GDM1 (cell line): ENCODE measurements at places on chromosomes 6 and 20.

DNA sequence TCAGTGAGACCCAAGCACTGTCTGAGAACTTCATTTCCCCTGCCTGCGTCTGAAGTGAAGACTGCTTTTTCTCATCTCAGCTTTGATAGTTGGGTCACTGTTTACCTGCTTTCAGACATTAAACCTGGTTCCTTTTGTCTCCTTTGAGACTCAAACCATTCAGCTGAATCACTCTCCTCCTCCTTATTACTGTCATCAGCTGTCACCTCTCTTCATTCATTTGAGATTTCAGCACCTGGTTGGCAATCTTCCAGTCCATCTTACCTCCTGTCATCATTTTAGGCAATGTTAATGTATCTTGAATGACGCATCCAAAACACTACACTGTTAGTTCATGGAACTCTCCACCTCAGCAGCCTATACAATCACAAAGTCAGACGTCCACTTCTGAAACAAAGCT is 34.3 kb upstream of the SOX4 start:
- DNase-seq: no peak

GRCh38 chr6:98724537-98724936 is 109.8 kb upstream of the POU3F2 start:
- DNase-seq: no peak

DNA sequence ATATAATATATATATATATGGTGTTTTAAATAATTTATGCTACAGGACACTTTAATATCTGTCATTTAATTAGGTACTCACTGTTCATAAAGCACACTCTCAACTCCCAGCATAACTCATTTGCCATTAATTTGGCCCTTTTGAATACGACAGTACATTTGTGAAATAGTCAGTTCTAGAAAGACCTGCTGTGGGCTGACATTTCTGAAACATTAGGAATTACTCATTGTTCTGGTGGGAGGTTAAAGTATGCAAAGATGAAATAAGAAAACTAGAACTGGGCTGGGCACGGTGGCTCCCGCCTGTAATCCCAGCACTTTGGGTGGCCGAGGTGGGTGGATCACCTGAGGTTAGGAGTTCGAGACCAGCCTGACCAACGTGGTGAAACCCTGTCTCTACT is 497.5 kb downstream of the UTRN start:
- no peak for DNase-seq

DNA sequence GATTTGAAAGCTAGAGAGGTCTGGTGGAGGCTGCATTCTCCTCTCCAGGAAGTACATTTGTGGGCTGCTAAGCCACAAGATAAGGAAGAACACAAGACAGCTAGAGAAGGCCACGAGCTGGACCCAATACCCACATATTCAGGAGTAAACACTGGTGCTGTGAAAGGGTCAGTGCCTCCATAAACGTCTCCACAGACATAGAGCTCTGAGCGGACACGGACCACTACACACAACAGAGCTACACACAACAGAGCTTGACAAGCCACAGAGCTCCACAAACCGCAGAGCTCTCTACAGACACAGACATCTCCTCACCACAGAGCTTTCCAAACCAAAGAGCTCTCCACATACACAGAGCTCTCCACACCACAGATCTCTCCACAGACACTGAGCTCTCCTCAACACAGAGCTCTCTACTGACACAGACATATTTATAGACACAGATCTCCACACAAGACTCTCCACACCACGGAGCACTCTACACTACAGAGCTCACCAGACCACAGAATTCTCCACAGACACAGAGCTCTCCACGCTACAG is 51.9 kb downstream of the ERMARD start:
- no peak for DNase-seq

DNA sequence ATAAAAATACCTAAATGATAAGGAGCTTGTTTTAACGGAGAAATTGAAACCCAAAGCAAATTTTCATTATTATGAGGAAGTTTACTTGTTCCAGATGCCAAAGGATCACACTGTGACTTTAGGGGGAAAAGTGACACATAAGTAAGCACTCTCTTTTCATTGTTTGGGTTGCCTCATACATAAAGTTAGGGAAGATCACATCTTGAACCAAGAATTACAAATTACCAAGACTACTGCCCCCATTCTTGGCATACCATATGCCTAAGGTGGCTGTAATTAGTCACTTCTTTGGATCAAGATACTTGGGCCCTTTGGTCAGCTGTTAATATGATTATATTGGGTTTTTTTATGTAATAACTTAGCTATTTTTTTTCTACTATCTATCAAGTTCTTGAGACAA is 269.0 kb downstream of the COL12A1 start:
- DNase-seq: no peak

DNA sequence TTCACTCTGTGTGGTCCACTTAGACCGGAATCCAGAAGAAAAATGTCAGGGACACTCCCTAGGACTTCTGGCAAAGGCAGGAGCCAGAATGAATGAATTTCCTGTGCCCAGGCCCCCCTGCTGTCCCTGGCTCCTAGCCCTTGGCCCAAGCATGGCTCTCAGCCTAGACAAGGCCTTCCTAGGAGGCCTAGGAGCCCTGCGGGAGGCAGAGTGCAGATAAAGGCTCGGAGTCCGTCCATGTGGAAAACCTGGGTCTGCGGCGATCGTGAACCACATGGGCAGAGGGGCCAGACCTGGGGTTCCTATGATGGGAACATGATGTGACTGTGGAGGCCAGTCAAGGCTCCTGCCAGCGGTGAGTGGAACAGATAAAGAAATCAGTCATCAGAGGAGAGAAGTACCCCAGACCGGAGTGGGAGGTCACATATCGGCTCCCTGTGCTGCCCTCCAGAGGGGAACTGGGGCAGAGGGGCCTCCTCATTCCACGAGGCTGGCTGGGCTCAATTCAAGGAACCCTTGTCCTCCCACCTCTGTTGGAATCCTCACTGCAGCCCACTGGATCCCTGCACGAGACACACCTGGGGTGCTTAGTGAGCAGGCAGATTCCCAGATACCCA is 5.9 kb upstream of the VSTM2L start:
- no peak for DNase-seq

GRCh38 chr6:76752841-76753240 is 680.4 kb upstream of the IMPG1 start:
- DNase-seq: no peak

GRCh38 chr6:139068846-139069245 is 40.3 kb downstream of the ABRACL start:
- DNase-seq: no peak

DNA sequence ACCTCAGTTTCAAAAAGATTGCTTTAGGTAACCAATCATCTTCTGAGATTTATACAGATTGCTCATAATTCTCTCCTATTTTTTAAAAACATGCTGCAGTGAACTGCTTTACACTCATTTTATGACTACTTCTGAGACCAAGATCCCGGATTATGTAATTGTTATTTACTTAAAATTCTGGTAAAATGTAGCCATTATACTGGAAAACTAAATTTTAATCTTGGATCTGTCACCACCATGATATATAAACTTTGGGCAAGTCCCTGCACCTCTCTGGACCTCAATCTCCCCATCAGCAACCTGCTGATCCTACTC is 477 bp upstream of the PROCR start:
- DNase-seq: no peak

GRCh38 chr20:36885356-36885755 is 9.4 kb downstream of the TLDC2 start:
- no peak for DNase-seq

DNA sequence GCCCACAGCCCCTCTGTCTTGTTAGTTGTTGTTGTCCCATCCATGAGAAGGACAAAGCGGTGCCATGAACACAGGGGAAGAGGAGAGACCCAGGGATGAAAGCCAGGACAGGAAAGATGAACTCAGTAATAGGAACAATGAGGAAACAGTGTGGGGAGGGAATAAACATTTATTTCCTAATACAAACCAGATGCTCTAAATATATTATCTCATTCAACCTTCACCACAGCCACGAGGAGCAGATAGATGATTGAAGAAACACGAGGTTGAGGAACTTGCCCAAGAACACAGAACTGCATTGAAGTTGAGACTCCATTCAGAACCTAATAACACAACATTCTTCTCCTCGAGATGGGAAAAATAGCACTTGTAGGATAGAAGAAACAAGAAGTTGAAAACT is 53.0 kb upstream of the AIG1 start:
- no peak for DNase-seq

- DNase-seq: no peak
Measured at GRCh38 chr6:155384321-155384952, 70.2 kb upstream of the TFB1M start.

DNA sequence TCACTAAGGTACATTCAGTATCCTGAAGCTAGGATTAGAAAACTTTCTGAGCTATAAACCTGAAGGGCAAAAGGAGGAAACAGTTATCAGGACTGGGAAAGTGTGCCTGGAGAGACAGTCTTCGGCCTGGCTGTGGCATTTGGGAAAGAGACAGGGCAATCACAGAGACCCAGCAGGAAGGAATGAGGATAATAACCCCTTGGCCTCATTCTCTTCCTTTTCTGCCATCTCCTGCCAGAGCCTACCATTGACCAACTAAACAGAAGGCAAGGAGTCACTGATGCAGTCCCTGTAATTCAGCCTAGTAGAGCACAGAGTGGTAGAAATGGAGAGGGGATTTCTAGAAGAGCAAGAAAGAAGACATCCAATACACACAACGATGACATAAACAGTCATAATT is 359.4 kb downstream of the HDGFL1 start:
- DNase-seq: no peak

DNA sequence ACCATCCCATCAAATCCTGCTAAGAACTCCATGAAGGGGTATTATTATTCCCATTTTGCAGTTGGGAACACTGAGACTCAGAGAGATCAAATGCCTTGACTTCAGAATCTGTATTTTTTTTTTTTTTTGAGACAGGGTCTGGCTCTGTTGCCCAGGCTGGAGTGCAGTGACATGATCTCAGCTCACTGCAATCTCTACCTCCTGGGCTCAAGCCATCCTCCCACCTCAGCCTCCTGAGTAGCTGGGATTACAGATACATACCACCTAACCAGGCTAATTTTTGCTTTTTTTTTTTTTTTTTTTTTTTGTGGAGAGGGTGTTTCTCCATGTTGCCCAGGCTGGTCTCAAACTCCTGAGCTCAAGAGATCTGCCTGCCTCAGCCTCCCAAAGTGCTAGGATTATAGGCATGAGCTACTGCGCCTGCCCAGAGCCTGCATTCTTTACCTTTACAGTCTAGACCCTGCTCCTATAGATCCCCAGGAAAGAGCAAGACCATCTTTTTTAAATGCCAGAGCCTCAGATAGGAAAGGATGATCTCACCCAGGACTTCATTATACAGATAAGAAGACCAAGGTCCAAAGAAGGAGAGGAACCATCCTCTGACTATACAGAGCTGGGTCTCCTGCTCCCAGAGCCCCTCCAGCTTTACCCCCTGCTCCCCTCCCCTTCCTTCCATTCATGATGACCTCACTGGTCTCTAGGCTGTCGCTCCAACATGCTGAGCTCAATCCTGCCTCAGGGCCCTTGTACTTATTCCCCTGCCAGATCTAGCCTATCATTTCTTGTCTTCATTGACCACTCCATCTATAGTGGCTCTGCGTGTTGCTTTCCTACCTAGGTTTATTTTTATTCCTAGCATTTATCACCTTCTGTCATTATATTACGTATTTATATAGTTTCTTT is 138.6 kb downstream of the CEBPB start:
- DNase-seq: no peak
